Dermis blood vessel endothelial cell (primary cell): ENCODE measurements at places on chromosomes 2 and 18.

DNA sequence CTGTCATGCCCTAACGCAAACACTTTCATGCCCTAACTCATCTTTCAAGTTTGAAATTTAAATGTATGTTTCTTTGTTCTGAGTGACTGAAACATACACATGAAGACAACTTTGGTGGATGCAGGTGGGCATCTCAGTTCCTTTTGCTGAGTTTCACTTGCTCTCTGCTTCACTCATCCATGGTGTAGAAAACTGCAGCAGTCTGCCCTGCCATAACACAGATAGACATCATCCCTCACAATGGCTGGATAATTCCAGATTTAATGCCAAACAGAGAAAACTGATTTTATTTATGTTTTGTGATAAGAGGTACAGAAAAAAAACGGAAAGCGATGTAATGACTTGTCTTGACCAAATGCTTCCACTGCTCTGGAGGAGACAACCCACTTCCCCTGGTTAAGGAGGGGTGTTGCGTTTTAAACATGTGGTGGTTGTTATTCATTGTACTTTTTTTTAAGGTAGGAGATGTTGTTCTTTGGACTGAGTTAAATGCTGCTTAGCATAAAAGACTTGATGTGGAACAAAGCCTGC lies 70.4 kb downstream of the RHBDD1 start:
- DNase-seq = no peak

GRCh38 chr2:63555931-63556330 lies 32.3 kb downstream of the WDPCP start:
- no peak for DNase-seq

DNA sequence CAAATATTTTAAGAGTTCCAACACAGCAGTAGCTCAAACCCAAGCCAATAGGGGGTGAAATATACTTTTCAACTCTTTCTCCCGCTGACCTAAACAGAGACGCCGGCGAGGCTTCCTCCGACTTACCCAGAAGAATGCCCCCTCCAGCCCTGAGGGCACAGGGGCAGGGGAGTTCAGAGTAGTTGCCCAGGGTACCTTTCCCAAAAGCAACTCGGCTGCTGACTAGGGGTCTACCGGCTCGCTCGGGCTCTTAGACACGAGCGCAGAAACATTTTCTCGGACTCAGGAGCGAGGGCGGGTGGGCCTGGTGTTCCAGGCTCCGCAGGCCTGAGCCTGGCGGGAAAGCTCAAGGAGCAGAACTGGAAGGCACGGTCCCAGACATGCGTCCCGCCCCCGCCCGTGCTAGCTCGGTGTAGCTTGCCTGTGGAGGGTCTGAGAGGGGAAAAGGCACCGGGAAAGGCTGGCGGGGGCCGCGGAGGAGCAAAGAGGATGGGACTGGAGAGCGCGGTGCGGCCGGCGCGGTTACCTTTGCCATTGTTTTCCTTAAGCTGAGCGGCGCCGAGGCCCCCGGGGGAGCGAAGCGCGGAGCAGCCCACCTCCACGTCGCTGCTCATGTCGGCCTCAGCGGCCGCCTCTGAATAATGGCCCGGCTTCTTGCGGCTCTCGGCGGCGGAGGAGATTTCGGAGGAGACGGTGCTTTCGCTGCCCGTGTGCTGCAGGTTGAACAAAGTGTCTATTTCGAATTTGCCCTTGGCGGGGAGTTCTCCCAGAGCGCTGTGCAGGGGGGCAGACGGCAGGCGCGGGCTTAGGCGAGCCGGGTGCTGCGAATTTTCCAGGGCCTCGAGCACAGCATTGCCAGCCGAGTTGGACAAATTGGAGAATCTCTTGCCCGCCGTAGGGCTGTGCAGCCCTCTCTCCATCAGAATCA lies 674 bp downstream of the EVX2 start:
- no peak for DNase-seq

GRCh38 chr2:53230691-53231090 lies 536.9 kb upstream of the CHAC2 start:
- DNase-seq = no peak

DNA sequence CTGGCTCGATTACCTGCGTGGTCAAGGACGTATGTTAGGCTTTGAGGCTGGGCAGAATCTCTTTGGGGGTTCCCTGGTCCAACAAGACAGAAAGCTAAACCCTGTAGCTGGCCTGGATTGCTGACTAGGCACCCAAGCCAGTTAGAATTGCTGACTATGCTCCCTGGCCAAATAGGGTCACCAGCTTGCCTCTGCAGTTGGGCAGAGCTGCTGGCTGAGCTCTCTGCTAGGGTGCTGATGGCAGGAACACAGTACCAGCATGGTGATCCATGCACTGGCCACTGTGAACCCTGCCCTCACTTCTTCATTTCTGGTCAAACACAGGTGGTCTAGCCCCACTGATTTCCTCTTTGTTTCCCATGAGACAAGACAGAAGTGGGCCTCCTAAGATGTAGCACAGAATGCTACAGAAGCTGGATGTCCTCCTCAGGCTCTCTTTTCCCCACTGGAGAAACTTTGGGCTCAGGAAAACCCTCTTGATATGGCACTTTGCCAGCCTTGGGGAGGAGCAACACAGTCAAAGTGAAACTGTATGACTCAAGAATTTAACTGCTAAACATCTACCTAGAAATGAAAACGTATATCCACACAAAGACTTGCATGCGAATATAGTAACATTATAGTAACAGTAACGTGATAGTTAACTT lies 20.8 kb downstream of the SP140L start:
- peak; percentile 39 for DNase-seq

DNA sequence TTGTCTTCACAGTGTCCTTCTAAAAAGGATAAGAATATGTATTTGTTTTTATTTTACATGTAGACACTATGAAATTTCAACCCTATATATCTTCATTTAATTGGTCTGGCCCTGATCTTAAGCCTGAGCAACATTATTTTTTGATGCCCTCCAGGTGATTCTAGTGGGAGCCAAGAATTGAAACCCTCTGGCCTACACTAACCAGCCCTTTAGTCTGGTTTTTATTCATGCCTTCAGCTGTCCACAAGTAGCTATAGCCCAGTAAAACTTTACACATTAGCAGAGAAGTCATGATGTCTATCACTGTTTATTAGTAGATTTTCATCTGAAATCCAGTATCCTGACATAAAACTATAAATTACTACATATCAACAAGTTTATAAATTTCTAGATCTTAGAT lies 52.7 kb upstream of the UBXN4 start:
- no peak for DNase-seq

DNA sequence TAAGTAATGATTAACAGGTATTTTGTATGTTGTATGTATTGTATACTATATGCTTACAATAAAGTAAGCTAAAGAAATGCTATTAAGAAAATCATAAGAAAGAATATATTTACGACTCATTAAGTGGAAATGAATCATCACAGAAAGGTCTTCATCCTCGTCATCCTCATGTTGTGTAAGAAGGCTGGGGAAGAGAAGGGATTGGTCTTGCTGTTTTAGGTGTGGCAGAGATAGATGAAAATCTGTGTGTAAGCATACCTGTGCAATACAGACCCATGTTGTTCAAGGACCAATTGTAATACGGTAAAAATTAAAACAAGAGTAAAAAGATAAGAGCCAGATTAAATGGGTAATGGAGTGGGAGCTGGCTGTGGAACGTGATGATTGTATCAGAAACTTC lies 16.6 kb downstream of the SLC35F5 start:
- no peak for DNase-seq

GRCh38 chr18:36813824-36814223 lies 15.0 kb downstream of the TPGS2 start:
- DNase-seq = no peak

DNA sequence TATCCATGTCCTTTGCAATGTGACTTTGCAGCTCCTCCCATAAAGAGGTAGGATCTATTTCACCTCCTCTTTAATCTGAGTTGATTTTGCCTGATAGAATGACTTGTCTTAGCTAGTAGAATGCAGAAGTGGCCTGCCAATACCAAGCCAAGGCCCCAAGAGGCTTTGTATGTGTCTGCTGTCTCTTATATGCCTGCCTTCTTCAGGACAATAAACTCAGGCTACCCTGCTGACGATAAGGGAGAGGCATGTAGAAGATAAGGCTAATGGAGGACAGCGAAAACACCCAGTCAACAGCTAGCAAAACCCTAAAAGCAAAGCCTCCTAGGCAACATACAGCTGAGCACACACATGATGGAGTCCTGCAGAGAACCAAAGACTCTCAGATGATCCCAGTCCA lies 1.8 kb upstream of the ZC3H8 start:
- no peak for DNase-seq

GRCh38 chr2:84904151-84904550 lies 1.3 kb upstream of the TMSB10 start:
- no peak for DNase-seq

- DNase-seq = no peak
These were observed 37.6 kb upstream of the B3GNT7 start for GRCh38 chr2:231357931-231358330.

DNA sequence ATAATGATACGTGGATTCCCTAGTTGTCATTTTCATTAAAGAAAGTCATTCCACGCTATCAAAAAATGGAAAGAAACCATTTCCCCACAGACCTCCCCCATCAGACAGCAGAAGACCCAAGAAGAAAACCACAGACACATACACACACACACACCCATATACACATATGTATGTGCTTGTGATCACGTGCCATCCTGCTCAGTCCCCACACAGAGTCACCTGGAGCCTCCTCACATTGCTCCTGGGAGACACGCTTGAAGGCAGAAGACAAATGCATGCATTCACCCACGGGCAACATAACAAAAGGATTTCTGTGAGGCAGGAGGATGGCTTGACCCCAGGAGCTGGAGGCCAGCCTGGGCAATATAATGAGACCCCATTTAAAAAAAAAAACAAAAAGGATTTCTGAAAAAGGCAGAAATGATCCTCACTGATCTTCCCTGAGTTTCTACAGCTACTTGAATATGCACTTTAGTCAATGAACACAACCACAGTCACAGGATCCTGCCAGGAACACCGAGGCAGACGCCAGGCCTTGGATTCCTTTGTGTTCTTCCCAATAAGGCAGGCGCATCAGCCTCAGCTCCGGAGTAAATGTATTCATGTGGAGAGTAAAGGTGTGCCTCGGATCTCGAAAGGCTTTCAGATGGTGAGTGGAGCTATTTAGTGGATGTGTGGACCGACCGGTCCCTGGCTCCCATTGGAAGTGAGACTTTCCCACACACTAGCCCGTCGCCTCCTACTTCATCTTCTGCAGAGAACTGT lies 21.0 kb downstream of the TGFBRAP1 start:
- DNase-seq = no peak

DNA sequence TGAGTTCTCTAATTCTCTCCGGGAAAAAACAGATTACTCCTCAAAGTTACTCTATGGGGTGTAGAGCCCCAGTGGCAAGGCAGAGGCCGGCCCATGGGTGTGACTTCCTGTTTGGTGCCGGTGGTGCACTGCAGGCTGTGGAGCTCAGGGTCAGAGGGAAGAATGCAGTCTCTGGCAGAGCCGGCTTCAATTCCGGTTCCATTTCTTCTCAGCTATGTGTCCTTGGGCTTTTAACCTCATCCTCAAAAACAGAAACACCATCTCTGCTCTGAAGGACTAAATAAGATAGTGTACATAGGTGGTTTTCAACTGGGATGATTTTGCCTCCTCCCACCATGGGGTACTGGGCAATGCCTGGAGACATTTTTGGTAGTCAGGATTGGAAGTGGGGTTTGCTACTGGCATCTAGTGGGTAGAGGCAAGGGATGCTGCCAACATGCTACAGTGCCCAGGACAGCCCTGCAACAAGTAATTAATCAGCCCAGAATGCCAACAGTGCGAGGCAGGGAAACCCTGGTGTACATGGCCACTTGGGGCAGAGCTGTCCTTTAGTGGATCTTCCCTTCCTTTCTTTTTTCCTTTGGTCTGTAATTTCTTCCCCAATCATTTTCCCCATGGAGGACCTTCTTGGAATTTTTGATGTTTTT lies 81.2 kb downstream of the INSIG2 start:
- peak; percentile 5 for DNase-seq

GRCh38 chr2:181022652-181023051 lies 42.2 kb downstream of the UBE2E3 start:
- no peak for DNase-seq

DNA sequence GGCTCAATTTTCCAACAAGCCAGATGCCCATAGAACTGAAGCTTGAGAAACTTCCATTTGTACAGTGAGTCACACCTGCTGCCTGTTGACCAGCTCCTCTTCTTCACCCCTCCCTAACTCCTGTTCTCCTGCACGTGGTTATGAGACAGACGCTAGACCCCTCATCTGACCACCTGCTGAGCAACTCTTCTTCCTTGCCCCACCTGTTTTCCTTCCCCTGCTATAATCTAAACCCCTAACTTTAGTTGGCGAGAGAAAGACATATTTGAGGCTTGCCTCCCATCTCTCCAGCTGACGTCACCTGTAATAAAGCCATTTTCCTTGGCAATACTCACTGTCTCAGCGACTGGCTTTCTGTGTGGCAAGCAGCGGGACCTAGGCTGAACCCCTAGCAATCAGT lies 22.3 kb upstream of the ITM2C start:
- no peak for DNase-seq

GRCh38 chr2:241135737-241136136 lies 13.5 kb downstream of the PASK start:
- DNase-seq = no peak

GRCh38 chr2:215447056-215447455 lies 11.2 kb upstream of the FN1 start:
- no peak for DNase-seq

GRCh38 chr2:71785516-71785981 lies 332.2 kb downstream of the DYSF start:
- DNase-seq = no peak

DNA sequence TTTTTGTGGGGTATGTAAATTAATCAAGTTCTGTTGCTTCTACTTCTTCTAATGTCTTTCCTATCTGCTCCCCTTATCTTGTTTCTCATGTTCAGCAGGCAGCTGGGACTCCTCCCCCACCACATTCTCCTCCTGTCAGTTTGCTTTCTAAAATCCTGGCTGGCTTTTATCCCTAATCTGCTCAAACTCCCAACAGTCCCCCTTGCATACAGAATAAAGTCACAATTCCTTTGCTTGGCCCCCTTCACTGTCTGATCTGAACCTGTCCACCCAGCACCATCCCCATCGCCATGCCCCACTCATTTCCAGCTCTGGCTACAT lies 2.2 kb downstream of the CFAP221 start:
- DNase-seq = no peak
